Stimulated activated CD8-positive, alpha-beta memory T cell treated with anti-CD3 and anti-CD28 coated beads, Interleukin-2, amount 100 ng/mL, for 48 hours (primary cell): ENCODE measurements at places on chromosomes 12 and 14.

DNA sequence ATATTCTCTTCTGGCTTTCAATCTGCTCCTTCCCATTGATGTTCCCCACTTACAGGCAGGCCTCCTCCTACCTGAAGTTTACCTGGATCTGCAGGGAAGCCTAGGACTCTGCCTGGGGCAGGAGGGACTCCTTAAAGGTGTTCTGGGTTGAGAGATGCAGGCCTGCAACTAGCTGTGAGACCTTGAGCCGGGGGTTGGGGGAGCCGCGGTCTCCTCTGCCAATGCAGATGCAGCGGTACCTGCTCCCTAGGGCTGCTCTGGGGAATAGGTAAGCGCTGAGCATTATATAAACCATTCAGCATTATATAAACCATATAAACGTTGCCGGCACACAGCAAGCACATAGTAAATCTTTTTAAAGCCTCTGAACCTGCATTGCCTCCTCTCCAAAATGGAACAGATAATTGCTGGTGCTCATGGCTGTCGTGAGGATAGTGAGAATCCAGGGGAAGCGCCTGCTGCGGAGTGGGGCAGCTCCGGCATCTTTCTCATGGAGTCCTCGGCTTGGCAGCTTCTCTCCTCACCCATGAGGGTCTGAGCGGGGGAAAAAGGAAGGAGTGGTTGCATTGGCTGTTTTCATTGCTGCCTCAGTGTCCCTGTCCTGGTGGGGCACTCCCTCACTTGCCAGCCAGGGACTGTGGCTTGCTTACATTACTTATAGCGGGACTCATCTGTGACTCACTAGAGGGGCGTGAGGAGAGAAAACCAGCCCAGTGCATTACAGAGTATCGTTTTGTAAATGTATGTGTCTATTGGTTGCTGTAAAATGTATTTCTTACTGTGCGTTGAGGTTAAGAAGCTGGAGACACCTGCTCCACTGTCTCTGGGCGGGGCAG, 12.5 kb upstream of the KRT80 start:
- DNase-seq = no peak

DNA sequence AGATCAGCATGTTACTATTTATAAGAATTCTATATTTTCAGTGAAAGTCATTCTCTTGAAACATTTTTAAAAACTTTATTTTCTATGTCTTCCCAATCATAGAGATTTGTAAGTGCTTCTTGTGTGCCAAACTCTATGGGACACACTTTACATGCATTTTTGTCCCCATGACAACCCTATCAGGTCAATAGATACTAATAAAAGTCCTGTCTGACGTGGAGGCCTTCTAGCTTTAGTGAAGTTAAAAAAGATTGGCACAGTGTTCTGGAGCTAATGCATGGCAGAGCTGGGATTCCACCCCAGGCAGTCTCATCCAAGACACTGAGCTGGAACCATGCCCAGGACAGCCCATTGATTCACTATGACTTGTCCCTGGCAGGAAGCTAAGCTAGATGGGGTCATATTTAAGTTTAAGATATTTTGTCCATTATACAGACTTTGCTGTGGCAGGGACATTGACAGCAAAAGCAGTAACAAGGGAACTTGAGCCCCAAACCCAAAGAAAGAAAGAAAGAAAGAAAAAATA, 28.1 kb downstream of the TTC6 start:
- DNase-seq = no peak

GRCh38 chr14:54225457-54226060, 171.2 kb upstream of the CDKN3 start:
- DNase-seq = no peak

- no peak for DNase-seq
These were observed 333.1 kb downstream of the FUT8 start for GRCh38 chr14:65745396-65746190.

DNA sequence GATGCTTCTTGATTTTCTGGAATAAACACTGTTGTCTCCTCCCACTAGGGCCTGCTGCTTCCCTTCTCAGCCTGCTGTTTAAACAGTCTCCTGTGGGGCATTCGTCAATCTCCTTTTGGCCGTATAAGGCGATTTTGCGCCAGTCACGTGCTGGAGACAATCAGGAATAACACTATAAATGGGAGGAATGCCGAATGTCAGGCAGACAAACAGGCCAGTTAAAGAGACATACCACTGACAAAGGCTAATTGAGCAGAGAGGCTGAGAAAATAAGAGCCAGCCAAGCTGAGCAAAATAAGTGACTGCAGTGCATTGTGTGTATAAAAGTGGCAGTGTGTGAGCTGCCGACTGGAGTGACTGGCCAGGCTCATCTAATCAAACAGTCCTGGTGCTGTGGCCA, 23.3 kb downstream of the DMAC2L start:
- no peak for DNase-seq

DNA sequence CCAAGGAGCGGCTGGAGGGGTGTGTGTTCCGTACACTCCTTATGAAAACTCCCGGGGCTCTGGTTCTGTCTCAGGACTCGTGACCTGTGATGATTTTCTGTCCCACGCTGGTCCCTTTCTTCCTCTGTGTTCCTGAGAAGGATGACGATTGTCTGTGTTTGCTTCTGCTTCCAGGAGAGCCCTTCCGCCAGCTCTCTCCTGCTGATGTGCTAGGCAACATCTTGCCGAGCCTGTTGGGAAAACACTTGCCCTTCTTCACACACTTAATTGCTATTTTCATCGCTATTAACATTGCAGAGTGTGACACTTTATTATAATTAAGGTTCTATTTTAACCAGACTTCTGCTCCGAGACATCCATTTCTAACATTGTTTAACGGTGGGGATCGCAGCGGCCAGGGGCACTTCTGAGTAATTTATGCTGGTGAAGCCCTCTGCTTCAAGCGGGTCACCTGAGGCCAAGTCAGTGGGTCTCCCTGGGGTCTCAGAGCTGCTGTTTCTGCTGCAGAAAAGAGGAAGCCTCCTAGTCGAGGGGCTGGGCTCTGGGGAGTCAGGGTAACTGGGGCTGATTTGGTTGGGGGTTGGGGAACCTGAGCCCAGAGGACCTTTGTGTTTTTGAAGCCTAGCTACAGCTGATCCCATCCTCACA, 88.6 kb downstream of the PRMT8 start:
- no peak for DNase-seq

DNA sequence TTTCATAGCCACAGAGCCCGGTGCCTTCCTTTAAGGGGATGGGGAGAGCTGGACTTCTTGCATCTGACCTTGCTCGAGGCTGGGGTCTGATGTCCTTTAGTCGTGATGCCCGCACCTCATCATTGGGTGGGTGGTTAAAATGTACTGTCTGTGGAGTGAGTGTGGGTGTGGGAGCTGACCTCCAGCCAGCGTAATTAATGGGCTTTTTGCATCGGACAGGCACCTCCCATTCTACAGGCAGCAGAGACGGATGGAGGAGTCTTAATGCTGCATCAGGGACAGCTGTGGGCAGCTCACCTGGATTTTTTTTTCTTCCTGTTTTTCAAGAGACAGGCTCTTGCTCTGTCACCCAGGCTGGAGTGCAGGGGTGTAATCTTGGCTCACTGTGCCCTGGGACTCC, 114.8 kb downstream of the PTPN11 start:
- DNase-seq = no peak

- no peak for DNase-seq
These were observed 170.9 kb downstream of the PPM1H start for GRCh38 chr12:62763861-62764645.

GRCh38 chr12:123859035-123859434, 96.9 kb downstream of the DNAH10 start:
- no peak for DNase-seq

GRCh38 chr14:72666610-72667009, 227.3 kb downstream of the DPF3 start:
- no peak for DNase-seq
